ENCODE measurements at places on chromosomes 16 and 17.
A peak's percentile ranks its signal among the peaks of the same experiment; 100 is the strongest.

DNA sequence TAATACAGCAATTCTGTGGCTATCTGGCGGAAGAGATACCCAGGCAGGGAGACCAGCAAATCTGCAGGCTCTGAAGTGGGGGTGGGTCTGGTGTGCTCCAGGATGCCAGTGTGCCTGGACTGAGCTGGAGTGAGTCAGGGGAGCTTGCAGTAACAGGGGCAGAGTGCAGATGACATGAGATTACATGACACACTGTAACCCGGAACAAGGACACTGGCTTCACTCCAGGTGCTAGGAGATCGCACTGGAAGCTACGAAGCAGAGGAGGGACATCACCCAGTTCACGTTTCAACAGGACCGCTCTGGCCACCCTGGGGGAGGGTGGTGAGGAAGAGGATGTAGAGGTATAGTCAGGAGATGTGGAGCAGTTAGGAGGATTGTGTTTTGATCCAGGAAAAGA is 475.6 kb downstream of the CDH13 start:
- DNase-seq = no peak

DNA sequence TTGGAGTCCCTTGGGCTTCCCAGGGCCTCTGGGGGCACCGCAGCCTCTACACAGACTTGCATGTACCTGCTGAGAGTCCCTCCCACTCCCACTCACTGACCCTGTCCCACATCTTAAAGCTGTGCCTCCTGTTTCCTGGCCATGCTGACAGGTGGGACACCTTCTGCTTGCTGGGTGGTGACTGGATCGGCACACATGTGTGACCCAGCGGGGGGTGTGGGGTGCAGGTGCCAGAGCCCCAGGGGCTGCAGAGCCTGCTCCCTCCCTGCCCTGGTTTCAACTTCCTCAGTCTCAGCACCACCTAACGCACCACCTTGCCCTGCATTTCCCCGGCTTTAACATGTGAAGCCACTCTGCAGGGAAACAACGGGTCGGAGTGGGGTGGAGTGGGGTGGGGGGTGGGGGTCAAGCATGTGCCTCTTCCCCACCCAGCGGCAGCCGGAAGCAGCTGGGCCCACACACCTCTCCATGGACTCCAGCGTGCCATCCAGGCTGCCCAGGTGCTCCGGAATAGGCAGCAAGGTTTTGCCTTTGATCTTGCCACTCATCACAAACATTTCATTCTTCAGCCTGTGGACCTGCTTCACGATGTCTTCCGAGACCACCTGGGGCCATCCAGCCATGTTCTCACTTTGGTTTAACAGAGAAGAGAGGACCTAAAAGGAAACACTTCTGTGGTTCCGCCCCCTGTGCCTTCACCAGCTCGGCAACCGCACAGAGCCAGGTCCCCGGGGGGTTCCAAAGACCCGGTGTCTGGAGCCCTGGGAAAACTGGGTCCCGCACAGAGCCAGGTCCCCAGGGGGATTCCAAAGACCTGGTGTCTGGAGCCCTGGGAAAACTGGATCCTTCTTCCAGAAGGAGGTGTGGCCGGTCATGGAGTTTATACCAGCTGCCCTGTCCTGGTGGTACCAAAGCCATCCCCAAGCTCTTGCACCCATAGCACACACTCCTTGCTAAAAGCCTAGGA is 4.7 kb downstream of the DNAH17 start:
- no peak for DNase-seq

DNA sequence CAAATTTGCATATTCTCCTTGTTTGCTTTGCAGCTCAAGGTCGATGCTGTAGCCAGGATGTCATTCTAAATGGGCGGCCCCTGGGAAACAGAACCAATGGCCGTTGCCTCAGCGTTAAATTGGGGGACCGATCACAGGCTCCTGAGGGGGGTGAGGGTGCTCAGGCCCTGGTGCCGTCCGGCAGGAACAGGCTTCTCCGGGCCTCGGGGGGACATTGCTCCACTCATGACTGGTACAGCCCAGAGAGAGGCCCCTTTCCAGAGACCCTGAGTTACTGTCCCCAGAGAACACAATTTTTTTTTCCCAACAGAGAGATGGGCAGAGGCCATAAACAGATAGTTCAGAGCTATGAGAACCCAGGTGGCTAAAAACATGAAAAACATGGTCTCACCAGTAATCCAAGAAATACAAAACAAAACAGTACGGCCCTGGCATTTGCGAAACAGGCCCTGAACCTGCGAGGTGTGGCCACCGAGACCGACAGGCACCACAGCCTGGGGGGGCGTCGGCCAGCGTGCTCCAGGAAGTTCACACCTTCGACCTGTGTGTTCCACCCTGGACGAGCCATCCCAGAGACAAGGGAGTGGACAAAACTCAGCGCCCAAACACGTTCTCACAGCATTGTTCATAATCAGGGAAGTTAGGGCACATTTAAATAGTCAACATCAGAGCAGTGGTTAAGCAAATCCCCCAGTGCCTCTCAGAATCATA is 82.8 kb downstream of the METRNL start:
- DNase-seq = no peak

DNA sequence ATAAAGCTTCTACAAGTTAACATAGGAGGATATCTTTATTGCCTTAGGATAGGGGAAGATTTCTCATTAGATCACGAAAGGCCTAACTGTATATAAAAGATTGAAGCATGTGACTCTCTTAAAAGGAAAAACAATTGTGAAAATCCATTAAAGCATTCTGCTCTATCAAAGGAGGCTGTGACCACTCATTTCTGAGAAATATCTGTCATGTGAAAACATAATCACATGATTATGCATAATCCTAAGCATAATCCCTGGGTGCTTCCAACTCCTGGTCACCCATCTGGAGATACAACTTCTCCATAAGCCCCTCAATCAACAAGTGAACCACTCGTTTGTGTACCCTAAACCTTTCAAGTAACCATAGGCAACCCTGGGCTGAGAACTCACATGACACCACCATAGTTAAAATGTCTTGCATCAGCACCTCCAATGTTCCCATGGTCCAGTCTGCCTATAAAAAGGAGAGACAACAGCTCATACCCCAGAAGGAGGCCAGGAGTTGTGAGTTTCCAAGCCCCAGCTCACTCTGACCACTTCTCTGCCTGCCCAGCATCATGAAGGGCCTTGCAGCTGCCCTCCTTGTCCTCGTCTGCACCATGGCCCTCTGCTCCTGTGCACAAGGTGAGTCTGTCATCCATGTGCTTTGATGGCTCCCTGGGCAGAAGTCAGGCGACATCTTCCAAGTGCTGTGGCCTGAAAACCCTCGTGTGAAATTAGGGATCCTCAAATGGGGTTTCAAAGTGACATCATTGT is at the start of gene CCL18:
CCL18 (plus strand) TSS at position 487 of the 756 bp plus-strand sequence; CDS start at position 558, 71 bp downstream.
- DNase-seq = no peak

DNA sequence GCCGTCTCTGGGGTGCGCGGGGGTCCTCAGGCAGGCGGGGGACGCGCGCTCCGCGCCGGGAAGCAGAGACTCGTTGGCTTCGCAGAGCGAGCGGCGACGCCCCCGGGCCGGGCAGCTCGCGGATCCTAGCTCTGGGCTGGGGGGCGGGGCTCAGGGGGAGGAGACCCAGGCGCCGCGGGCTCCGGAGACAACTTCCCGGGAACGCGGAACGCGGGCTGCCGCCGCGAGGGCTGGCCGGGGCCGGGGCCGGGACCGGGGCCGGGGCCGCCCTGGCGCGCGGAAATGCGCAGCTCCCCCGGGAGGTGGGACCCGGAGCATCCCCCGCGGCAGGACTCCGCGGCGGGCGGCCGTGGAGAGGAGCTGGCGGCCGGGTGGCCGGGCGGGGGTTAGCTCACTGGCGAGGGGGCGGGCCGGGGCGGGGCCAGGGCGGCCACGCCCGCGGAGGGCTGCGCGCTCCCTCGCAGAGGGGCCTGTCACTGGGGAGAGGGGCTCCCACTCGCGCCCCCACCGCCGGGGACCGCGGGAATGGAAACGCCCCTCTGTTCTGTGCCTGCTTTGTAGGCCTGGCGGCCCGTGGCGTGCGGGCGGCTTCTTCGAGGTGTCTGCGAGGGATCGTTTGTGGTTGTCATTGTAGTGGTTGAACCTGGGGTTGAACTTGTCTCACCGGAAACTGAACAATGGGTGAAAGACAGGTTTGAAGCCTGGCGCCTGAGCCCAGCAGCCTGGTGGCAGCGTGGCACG is at the start of gene GAS7:
GAS7 (minus strand) TSS at position 98 of the 741 bp plus-strand sequence.
- peak; percentile 85 for DNase-seq

DNA sequence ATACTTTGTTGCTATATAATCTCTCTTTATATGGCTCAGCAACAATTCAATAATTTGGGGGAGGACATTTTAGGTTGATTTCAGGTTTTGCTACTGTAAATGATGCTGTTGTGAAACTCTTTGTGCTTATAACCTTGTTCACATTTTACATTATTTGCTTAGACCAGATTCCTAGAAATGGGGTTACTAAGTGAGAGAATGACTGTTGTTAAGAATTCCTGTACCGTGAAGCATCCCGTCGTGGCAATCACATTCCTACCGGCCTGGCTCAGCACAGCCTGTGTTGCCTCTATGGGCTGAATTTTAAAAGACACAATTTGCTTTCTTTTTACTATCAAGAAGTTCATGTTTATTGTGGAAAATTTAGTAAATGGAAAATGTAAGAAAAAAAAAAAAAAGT is 31.4 kb downstream of the B9D1 start:
- DNase-seq = peak; percentile 90

DNA sequence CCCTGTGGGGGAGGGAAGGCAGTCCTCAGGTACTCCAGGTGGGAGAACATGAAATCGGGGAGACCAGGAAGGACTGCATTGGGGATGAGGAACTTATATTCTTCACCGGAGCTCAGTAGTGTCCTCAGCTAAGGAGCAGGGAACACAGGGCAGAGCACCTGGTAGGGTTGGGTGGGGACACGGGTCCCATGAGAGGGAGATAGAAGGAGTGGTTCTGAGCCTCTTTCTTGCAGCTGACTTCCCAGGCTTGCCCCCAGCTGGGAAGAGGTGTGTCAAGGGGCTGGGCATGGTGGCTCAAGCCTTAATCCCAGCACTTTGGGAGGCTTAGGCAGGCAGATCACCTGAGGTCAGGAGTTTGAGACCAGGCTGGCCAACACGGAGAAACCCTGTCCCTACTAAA is 2.1 kb downstream of the FHOD1 start:
- no peak for DNase-seq

- DNase-seq = peak; percentile 48
Measured at GRCh38 chr16:82432261-82432660, 194.5 kb upstream of the CDH13 start.

- peak; percentile 39 for DNase-seq
Measured at GRCh38 chr17:27756467-27757371, 43.6 kb downstream of the NOS2 start.

DNA sequence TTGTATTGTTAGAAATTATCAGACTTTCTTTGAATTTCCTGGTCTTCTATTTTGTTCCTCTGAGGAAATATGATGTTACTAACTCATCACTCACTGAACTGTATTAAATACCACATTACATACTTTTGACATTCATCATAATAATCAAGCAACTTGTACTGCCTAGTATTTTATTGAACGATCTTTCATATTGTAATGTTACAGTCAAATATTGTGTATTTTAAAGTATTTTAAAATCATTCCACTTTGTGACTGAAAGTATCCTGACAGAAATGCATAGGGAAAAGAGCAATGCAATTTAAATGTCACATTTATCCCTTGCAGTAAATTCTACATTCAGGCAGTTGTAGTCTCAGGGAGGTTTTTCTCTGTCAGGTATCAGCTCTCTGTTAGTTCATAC is 1557.4 kb downstream of the CDH8 start:
- DNase-seq = no peak

DNA sequence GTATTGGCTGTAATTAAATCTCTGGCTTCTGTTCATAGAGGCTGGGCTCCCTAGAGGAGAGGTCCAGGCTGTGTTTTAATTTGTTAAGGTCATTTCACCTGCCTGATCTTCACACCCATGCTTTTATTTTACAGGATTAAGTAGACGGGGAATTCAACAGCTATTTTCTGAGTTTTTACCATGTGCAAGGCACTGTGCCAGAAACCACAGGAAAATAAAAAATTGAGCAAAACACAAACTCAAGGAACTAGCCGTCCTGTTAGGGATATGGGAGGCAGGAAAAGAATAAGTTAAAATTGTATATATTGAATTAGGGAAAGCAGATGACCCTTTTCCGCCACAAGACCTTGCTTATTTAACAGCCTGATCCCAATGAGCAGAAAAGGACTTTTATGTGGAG is 29.1 kb downstream of the HS3ST3A1 start:
- DNase-seq = no peak

- no peak for DNase-seq
Measured at GRCh38 chr17:47831934-47832327, 461 bp downstream of the LRRC46 start.

DNA sequence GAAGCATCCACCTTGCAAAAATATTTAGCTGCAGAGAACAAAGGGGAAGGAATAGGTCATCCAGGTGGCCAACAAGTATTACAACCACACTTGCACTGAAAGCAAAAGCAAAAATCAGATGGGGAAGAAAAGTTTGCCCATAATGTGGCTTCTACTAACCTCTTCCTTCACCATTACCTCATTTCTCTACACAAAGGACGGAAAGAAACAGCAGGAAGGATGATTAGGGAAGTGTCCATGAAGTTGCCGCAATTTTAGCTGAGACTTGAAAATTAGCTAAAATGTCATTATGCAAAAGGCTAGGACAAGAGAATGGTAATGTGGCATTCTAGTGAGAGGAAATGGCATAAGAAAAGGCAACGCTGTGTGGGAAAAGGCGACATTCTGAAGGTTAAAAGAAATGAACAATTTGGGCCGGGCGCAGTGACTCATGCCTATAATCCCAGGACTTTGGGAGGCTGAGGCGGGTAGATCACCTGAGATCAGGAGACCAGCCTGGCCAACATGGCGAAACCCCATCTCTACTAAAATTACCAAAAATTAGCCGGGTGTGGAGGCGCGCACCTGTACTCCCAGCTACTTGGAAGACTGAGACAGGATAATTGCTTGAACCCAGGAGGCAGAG is 13.7 kb downstream of the KANSL1 start:
- no peak for DNase-seq

- DNase-seq = no peak
Measured at GRCh38 chr16:88957887-88958577, 19.0 kb downstream of the CBFA2T3 start.

DNA sequence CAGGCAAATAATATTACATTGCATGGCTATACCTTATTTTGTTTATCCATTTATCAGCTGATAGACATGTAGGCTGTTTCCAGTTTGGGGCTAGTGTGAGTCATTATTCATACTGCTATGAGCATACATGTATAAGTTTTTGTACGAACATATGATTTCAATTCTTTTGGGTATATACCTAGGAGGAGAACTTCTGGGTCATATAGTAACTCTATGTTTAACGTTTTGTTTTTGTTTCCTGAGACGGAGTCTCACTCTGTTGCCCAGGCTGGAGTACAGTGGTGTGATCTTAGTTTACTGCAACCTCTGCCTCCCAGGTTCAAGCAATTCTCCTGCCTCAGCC is 2.4 kb upstream of the ITGAL start:
- DNase-seq = no peak

DNA sequence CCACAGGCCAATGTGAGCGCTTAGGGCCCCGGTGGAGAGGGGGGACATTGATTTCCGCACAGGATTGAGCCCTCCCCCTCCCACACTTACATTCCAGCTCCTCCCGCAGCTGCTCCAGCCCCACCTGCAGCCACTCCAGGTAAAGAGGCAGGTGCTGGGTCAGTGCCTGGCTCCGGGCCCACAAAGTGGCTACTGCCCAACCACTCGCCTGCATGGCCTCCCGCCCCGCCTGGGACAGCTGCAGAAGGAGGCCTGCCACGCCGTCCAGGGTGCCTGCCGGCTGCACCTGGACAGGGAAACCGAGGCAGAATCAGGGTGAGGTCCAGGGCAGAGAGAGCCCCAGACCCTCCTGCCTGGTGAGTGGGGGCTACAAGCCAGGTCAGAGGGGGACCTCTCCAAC is 46.3 kb downstream of the RMI2 start:
- DNase-seq = no peak

GRCh38 chr16:879461-879861 is 78.9 kb upstream of the GNG13 start:
- DNase-seq = no peak

GRCh38 chr17:80491478-80492342 is 15.3 kb upstream of the NPTX1 start:
- no peak for DNase-seq

Data from AG20443 (cell line).